ENCODE measurements at places on chromosomes 6 and 20.

- DNase-seq: no peak
Observed at GRCh38 chr6:7763881-7764280, 38.0 kb downstream of the BMP6 start.

GRCh38 chr6:7578516-7578915 lies 11.5 kb upstream of the SNRNP48 start:
- no peak for DNase-seq

DNA sequence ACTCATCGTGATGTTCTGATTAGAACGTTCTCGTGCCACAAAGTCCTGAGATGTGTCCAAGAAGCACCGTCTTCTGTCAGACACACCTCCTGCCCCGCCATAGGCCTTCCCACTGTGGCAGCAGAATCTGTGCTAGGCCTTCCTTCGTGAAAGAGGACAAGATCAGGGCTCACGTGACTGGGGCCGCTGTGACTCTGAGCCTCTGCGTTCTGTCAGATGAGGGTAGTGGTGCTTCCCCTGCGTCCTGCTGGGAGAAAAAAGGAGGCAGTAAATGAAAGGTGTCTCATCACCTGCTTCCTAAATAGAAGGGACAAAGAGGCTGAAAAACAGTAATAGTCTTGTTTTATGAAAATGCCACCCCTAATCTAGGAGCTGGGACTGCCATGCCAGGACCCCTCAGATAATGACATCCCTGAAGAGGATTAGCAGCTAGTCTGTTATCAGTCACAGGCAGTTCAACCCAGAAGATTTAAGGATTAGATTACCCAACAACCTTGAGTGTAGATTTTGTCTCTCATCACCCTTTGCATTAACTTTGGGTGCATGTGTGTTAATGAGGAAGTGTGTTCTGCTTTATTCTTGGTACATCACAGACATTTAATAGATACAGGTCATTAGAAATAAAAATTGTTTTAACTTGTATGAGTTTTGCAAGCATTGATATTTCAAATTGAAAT lies 4.1 kb downstream of the DNAJC5 start:
- no peak for DNase-seq

DNA sequence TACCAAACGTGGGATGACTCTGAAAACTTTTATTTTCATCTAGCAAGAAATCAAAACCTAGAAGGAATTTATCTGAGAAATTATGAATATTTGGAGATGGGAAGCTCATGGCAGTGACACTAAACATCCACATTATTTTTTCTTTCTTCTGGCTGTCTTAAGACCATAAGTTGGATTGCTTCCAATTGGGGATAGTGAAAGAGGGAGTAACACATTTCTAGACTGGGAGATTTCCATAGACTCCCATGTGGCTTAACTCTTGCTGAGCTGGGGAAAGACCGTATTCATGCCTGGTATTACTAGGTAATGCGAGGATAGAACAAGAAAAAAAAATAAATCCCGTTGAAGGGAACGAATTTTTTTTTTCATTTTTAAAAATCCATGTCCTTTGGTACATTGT lies 120.0 kb downstream of the UTRN start:
- DNase-seq: no peak

- no peak for DNase-seq
Observed at GRCh38 chr20:59405226-59406200, 105.1 kb downstream of the EDN3 start.

DNA sequence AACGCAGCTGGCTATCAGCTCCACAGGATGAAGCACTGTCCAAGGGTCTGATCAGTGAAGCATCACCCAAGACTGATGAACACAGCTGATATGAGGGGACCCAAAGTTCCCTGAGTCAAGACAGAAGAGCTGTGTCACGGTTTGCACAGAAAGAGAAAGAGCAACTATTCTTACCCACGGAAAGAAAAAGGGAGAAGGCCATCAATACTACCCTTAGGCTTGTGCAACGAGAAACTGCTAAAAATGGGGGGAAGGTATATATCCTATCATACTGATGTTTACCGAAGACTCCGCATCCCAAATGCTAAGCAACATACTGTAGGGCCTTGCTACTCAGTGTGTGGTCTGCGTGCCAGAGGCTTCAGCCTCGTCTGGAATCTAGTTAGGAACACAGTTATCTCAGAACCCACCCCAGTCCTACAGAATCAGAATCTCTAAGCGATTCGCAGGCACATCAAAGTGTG lies 665 bp downstream of the FASTKD5 start:
- no peak for DNase-seq

GRCh38 chr6:81892891-81893290 lies 140.4 kb upstream of the TENT5A start:
- DNase-seq: no peak

All from stimulated activated CD4-positive, alpha-beta T cell treated with anti-CD3 and anti-CD28 coated beads, Interleukin-1b, Interleukin-23, amount 100 ng/mL, for 1 hour (primary cell).